ENCODE measurements at places on chromosomes 5 and 9. TPM values are rescaled to one million over a fixed set of nuclear protein-coding genes. Genes with fewer than 3 reads are reported as not detected.
A peak's percentile ranks its signal among the peaks of the same experiment; 100 is the strongest.

- H3K36me3 ChIP-seq, result no peaks in the 10 kb centered on the region
- H3K4me1 ChIP-seq, result no peaks in the 10 kb centered on the region
- H3K4me3 ChIP-seq, result no peak overlapping the region
- no peak overlapping the region for H3K27ac ChIP-seq
- no peak for DNase-seq
These were observed 49.0 kb upstream of the LMX1B start for GRCh38 chr9:126564716-126565115.

The PRELID2 gene
- total RNA-seq, result 27.9 TPM

DNA sequence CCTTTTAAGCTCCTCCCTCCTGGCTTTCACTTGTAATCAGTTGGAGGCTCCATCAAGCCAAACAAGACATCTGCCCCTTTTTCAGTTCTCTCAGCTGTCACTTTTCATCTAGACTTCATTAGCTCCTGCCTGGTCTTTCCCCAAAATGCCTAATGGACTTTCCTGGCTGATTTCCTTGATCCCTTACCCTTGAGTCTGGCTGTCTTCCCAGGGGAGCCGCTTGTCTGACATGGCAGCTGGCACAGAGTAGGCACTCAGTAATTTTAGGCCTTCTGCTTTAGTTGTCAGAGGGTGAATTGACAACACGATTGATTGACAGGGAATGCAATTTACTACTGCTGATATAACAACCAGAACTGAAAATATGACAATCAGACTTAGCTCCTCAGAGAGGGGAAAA lies 2.1 kb downstream of the C9orf153 start:
- H3K27me3 ChIP-seq, result no peaks in the 10 kb centered on the region
- H3K4me3 ChIP-seq, result no peak overlapping the region
- H3K36me3 ChIP-seq, result no peaks in the 10 kb centered on the region
- H3K4me1 ChIP-seq, result no peaks in the 10 kb centered on the region

GRCh38 chr5:17336054-17336453 lies 118.6 kb downstream of the BASP1 start:
- H3K27me3 ChIP-seq, result no peaks in the 10 kb centered on the region
- no peaks in the 10 kb centered on the region for H3K4me1 ChIP-seq
- no peak overlapping the region for H3K27ac ChIP-seq
- DNase-seq, result no peak

The PLPPR1 gene
- not detected for total RNA-seq

DNA sequence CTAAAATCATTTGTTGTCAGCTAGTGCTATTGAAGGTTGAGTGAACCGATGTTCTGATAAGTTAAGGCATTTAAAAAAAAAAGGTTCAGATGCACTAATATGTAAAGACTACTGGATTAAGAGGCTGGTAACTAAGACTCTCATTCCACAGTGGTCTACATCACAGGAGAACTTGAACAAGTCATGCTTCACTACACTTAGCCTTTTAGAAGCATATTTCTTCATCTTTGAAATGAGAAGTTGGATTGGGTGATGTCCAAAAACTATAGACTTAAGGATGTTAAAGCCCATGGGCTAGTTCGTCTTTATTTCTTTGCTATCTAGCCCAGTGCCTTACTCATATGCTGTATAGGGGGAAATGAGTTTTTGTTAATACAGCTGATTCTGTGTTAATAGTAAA lies 107.2 kb downstream of the NDUFS4 start:
- no peaks in the 10 kb centered on the region for H3K4me1 ChIP-seq
- H3K4me3 ChIP-seq, result no peak overlapping the region
- H3K27ac ChIP-seq, result no peak overlapping the region
- H3K36me3 ChIP-seq, result no peaks in the 10 kb centered on the region
- H3K27me3 ChIP-seq, result no peaks in the 10 kb centered on the region

- no peaks in the 10 kb centered on the region for H3K36me3 ChIP-seq
- no peak overlapping the region for H3K27ac ChIP-seq
- no peak overlapping the region for H3K4me3 ChIP-seq
- H3K4me1 ChIP-seq, result no peaks in the 10 kb centered on the region
These were observed 294.8 kb downstream of the ASTN2 start for GRCh38 chr9:117120061-117120460.

The GMCL2 gene
- under 0.01 TPM for total RNA-seq

GRCh38 chr9:86697213-86697612 lies 250.1 kb downstream of the GAS1 start:
- H3K4me3 ChIP-seq, result no peak overlapping the region
- H3K27me3 ChIP-seq, result no peaks in the 10 kb centered on the region
- no peak overlapping the region for H3K27ac ChIP-seq
- no peaks in the 10 kb centered on the region for H3K36me3 ChIP-seq
- peaks cover 5% of the 10 kb centered on the region for H3K4me1 ChIP-seq
- DNase-seq, result no peak

DNA sequence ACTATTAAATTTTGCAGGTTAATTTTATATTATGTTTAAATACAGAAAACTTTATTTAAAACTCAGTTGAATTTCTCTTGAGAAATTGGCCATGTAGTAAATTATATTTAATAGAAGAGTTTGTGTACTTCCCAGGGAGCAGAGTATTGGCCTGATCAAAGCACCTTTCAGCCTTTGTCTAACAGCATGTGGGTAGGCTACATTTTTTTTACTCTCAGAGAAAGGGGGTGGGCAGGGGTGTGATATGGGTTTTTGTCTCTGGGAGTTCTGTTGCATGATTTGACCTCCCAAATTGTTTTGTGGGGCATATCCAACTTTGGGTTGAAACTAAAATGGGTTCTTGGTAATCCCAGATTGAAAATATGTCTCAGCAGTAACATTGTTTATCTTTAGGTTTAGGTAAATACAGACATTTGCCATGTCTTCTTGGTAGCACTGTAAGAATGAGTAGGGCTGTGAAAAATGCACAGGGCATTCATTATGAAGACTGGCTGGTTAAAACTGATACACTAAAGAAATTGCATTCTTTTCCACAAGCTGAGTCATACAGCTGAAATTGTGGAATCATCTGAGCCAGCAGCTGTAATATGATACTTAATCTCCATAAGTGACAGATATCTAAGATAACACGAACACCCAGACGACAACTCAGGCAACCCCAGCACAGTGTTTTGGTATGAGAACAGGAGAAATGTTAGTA lies 75.4 kb upstream of the CDKN2B start:
- peaks cover 3% of the 10 kb centered on the region for H3K4me1 ChIP-seq
- H3K27me3 ChIP-seq, result no peaks in the 10 kb centered on the region
- no peaks in the 10 kb centered on the region for H3K36me3 ChIP-seq
- peak; percentile 93 for DNase-seq

GRCh38 chr5:173984218-173984617 lies 4.8 kb upstream of the C5orf47 start:
- no peak overlapping the region for H3K27ac ChIP-seq
- DNase-seq, result peak; percentile 12
- no peaks in the 10 kb centered on the region for H3K36me3 ChIP-seq
- no peaks in the 10 kb centered on the region for H3K4me1 ChIP-seq

DNA sequence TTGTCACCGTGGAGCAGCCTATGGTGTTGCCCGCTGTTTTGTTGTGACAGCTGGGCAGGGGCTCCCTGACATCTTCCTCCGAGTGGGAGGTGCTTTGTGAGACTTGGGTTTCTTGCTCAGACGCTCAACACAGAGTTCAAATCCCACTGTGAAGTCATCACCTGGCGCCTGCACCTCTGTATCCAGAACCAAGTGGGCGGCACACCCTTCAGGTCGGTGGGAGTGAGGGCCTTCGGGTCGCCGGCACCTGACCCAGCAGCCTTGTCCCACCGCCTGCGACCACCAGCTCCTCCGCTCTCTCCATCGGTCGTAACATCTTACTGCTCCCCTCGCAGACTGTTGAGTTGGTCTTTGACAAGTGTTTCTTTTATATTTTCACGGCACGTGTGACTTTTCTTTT lies 37.6 kb upstream of the EXOC3 start:
- H3K4me3 ChIP-seq, result no peak overlapping the region
- H3K36me3 ChIP-seq, result peaks cover 3% of the 10 kb centered on the region
- no peak for DNase-seq
- H3K27ac ChIP-seq, result no peak overlapping the region
- peaks cover 8% of the 10 kb centered on the region for H3K4me1 ChIP-seq

The HTR1A gene
- total RNA-seq, result not detected

The HNRNPK gene
- total RNA-seq, result 616 TPM

GRCh38 chr5:95763941-95764340 lies 32.8 kb downstream of the RHOBTB3 start:
- H3K36me3 ChIP-seq, result peaks cover 7% of the 10 kb centered on the region
- H3K27me3 ChIP-seq, result no peaks in the 10 kb centered on the region
- H3K27ac ChIP-seq, result no peak overlapping the region
- peaks cover 26% of the 10 kb centered on the region for H3K4me1 ChIP-seq

The PCDHA1 gene
- total RNA-seq, result under 0.01 TPM

DNA sequence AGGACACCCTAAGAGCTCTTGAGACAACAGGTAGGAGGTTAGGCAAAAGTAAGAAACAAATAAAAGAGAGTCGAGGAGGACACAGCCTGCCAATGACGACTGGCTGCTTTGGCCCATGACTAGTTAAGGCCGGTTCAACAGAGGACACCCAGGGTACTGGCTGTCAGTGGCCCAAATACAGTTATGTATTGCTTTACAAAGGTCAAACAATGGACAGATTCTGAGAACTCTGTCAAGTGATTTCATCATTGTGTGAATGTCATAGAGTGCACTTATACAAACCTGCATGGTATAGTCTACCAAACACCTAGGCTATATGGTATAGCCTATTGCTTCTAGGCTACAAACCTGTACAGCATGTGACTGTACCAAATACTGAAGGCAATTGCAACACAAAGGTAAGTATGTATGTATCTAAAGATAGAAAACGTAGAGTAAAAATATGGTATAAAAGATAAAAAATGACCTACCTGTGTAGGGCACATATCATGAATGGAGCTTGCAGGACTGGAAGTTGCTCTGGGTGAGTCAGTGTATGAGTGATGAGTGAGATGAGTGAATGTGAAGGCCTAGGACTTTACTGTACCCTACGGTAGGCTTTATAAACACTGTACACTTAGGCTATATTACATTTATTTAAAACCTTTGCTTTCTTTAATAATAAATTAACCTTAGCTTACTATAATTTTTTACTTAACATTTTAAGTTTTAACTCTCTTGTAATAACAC lies 6.5 kb upstream of the FAM81B start:
- no peaks in the 10 kb centered on the region for H3K27me3 ChIP-seq
- no peak overlapping the region for H3K27ac ChIP-seq
- no peaks in the 10 kb centered on the region for H3K4me1 ChIP-seq
- DNase-seq, result no peak

The MYO10 gene
- 95.5 TPM for total RNA-seq

The CKMT2 gene
- total RNA-seq, result 19.3 TPM

DNA sequence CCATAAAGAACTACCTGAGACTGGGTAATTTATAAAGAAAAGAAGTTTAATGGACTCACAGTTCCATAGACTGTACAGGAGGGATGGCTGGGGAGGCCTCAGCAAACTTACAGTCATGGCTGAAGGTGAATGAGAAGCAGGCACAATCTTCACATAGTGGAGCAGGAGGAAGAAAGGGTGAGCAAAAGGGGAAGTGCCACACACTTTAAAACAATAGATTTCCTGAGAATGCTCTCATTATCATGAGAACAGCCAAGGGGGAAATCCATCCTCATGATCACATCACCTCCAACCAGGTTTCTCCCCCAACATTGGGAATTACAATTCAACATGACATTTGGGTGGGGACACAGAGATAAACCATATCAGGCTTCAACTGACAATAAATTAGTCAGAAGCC lies 664.9 kb downstream of the TAF11L14 start:
- no peaks in the 10 kb centered on the region for H3K27me3 ChIP-seq
- no peak overlapping the region for H3K27ac ChIP-seq
- no peaks in the 10 kb centered on the region for H3K4me1 ChIP-seq
- no peaks in the 10 kb centered on the region for H3K36me3 ChIP-seq

The TMOD1 gene
- total RNA-seq, result 2.6 TPM

The FSTL4 gene
- total RNA-seq, result not detected

The SLC25A2 gene
- not detected for total RNA-seq

GRCh38 chr5:160685695-160686094 lies 166.3 kb downstream of the ATP10B start:
- no peaks in the 10 kb centered on the region for H3K4me1 ChIP-seq
- H3K27ac ChIP-seq, result no peak overlapping the region
- DNase-seq, result no peak
- no peaks in the 10 kb centered on the region for H3K27me3 ChIP-seq

DNA sequence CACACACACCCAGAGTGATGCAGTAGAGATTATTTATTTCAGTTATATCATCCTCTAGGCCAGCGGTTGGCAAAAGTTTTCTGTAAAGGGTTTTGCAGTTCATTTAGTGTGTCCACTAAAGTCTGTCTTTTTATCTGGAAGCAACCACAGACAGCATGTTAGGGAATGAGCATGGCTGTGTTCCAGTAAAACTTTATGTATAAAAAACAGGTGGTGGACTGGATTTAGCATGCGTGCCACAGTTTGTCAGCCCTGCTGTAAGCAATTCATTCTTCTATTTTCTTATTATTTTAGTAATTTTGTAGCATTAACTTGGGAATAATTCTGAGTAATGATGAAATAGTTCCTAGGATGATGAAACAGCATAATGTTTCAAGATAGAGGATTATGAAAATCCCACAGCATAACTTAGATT lies 51.7 kb downstream of the CCNH start:
- H3K36me3 ChIP-seq, result no peaks in the 10 kb centered on the region
- H3K4me3 ChIP-seq, result no peak overlapping the region
- no peaks in the 10 kb centered on the region for H3K27me3 ChIP-seq
- no peak overlapping the region for H3K27ac ChIP-seq
- peaks cover 3% of the 10 kb centered on the region for H3K4me1 ChIP-seq

- no peak overlapping the region for H3K27ac ChIP-seq
- H3K4me3 ChIP-seq, result no peak overlapping the region
- H3K4me1 ChIP-seq, result no peaks in the 10 kb centered on the region
These were observed 97.9 kb downstream of the SV2C start for GRCh38 chr5:76180814-76181805.

All from fibroblast of lung (primary cell).